ENCODE measurements at places on chromosomes 3 and 15. TPM values are rescaled to one million over a fixed set of nuclear protein-coding genes. Genes with fewer than 3 reads are reported as not detected.

RASGRF1 gene
- total RNA-seq: not detected

- no peak overlapping the region for H3K27ac ChIP-seq
- DNase-seq: no peak
- H3K4me1 ChIP-seq: no peaks in the 10 kb centered on the region
- no peaks in the 10 kb centered on the region for H3K27me3 ChIP-seq
- no peak overlapping the region for H3K4me3 ChIP-seq
These were observed 91.7 kb downstream of the FRMD4B start for GRCh38 chr3:69294014-69294766.

- DNase-seq: no peak
- no peaks in the 10 kb centered on the region for H3K36me3 ChIP-seq
- no peaks in the 10 kb centered on the region for H3K27me3 ChIP-seq
- no peaks in the 10 kb centered on the region for H3K4me1 ChIP-seq
- no peak overlapping the region for H3K4me3 ChIP-seq
These were observed 762.3 kb upstream of the ARPP21 start for GRCh38 chr3:34876997-34877396.

- peaks cover 19% of the 10 kb centered on the region for H3K4me1 ChIP-seq
- H3K4me3 ChIP-seq: no peak overlapping the region
- no peaks in the 10 kb centered on the region for H3K36me3 ChIP-seq
- H3K27ac ChIP-seq: no peak overlapping the region
These were observed 3.1 kb downstream of the NMNAT3 start for GRCh38 chr3:139674571-139675260.

GRCh38 chr3:155491696-155492095 is 198.2 kb upstream of the STRIT1 start:
- H3K4me3 ChIP-seq: no peak overlapping the region
- no peaks in the 10 kb centered on the region for H3K36me3 ChIP-seq
- no peaks in the 10 kb centered on the region for H3K4me1 ChIP-seq
- H3K27me3 ChIP-seq: no peaks in the 10 kb centered on the region
- no peak overlapping the region for H3K27ac ChIP-seq
- no peak for DNase-seq

Data from CD4-positive, alpha-beta T cell (primary cell).